ENCODE measurements at places on chromosomes 11 and 22.
A peak's percentile ranks its signal among the peaks of the same experiment; 100 is the strongest.

GRCh38 chr22:39612811-39613548 lies 42.4 kb downstream of the CACNA1I start:
- DNase-seq = no peak

DNA sequence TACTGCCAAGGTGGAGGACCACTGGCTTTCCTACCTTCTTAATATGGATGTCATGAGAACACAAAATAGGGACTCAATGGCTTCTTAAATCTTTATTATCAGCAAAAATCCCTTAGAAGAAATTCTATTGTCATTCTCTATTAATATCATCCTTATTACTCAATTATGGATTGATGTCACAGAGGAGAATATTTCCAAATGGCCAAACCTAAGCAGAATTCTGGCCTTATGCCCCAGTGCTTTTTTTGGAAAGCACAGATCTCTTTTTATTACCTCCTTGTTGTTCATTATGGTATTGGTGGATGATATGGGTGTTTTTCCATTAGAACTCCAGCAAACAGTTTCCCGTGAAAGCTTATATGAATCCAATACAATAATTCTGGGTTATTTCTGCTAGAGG lies 9.9 kb downstream of the CRTAM start:
- no peak for DNase-seq

GRCh38 chr22:19545935-19546207 lies 21.7 kb upstream of the CLDN5 start:
- DNase-seq = no peak

- no peak for DNase-seq
These were observed 36.1 kb downstream of the PDGFD start for GRCh38 chr11:104127828-104128227.

GRCh38 chr11:77413850-77414460 lies 59.9 kb downstream of the PAK1 start:
- DNase-seq = no peak

- DNase-seq = no peak
These were observed 16.6 kb downstream of the PLEKHA7 start for GRCh38 chr11:16997624-16998023.

DNA sequence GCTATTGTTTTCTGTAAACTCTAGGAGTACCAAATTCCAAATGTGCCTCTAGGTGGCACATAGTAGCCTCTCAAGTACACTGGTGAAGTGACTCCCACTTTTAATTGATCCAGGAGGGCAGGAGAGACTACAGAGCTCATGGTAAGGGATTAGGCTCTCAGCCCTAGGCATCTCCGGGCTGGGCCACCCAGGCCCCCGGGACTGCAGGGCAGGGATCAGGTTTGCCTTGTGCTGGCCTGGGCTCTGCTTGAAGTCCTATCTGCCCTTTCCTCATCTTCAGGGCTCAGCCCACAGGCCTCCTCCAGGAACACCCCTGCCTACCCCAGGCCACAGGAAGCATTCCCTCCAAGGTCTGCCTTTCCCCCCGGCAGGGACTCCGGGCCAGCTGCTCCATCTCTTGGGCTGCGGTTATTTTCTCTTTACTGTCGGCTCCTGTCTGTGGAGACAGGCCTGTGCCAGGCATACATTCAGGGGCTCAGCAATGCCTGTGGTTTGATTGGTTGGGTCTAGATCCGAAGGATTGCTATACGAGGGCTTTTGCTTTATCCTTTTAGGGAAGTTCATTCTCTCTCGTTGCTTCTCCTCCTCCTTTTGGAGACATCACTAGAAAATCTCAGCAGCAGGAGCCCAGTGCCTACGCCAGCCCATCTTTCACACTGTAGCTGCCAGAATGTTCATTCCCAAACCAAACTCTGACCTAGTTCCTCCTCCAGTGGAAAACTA lies 32.8 kb downstream of the PARVA start:
- DNase-seq = no peak

DNA sequence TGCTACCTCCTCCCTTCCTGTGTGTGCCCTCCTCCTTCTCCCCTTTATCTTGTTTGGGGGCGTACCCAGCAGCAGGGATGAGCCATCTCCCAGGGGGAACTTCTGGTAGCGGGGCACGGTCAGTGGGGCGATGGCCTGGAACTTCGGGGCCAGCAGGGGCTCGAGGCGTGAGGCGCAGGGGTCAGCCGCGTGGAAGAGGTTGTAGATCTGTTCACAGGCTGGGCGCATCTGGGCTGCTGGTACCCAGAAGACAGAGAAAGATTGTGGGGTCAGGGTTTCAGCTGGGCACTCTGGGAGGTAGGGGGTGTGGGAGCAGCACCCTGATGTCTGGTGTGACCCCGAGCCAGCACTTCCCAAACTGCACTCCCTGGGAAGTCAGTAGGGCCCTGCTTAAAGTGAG lies 9.1 kb downstream of the PITPNM1 start:
- DNase-seq = no peak

- no peak for DNase-seq
These were observed 69.2 kb downstream of the AMOTL1 start for GRCh38 chr11:94837317-94837716.

DNA sequence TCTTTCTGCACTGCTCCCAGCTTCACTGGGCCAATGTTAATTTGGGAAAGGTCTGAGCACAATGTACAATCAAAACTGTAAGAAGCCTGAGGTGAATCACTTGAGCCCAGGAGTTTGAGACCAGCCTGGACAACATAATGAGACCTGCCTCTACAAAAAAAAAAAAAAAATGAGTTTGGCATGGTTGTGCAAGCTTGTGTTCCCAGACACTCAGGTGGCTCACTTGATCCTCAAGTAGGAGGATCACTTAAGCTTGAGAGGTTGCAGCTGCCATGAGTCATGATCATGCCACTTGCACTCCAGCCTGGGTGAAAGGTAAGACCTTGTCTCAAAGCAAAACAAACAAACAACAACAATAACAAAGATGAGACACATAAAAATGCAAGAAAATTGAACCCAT lies 38.6 kb upstream of the SC5D start:
- no peak for DNase-seq

- DNase-seq = no peak
These were observed 200.8 kb upstream of the ZC3H12C start for GRCh38 chr11:109892321-109892794.

DNA sequence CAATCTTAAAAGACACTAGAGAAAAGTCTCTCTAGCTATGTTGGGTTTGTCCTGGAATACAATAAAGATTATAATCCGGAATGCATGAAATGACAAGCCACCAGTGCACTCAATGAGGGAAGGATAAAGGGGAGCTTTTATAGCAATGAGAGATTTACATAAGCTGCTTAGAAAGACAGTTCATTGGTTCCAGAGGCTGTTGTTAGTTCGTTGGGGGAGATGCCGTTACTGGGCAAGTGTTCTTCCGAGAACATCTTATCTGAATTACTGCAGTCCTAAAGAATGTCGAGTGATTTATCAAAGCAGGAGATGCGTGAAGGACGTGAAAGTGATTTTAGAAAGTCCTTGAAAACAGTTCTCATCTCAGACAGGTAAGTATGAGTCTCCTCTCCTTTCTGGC lies 33.6 kb downstream of the SYN3 start:
- DNase-seq = no peak

- DNase-seq = peak; percentile 53
These were observed 2.5 kb upstream of the NPAS4 start for GRCh38 chr11:66418168-66418985.

GRCh38 chr22:26536056-26536761 lies 23.9 kb upstream of the TFIP11 start:
- DNase-seq = no peak

GRCh38 chr11:65444314-65445051 lies 21.9 kb downstream of the NEAT1 start:
- DNase-seq = no peak

GRCh38 chr11:15963266-15963665 lies 393.1 kb downstream of the SOX6 start:
- DNase-seq = no peak

DNA sequence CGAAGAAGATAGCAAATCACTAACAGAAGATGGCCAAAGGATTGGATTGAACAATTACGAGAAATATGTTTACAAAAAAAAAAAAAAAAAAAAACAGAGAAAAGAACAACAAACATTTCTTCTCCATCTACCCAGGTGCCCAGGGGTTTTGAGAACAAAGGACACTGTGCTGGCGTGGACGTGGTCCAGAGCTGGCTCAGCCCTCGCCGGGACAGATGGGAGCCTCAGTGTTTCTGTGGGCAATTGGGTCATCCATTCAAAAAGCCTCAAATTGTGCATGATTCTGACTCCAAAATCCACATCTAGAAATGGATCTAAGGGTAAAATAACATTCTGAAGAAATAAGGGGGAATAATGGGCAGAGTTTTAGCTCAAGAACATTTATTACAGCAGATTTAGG lies 63.1 kb downstream of the DHCR7 start:
- DNase-seq = no peak

- DNase-seq = no peak
These were observed 63.7 kb upstream of the EED start for GRCh38 chr11:86180851-86181250.

GRCh38 chr11:93952082-93952780 lies 68.9 kb upstream of the HEPHL1 start:
- no peak for DNase-seq

GRCh38 chr11:66492161-66492865 lies 12.1 kb downstream of the DPP3 start:
- DNase-seq = no peak

DNA sequence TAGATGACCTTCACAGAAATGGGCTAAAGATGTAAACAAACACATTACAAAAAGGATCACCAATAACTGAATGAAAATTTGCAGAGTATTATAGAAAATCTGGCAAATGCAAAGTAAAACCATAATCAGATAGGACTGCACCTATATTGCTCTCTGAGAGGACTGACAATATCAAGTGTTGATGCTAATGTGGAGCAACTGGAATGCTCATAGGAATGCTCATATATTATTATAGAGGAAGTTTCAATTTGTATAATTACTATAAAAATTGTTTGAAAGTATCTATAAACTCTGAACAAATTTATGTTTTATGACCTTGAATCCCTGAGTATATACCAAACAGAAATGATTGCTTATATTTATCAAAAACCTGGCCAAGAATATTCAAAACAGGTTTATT lies 18.4 kb upstream of the TEAD1 start:
- DNase-seq = no peak

- no peak for DNase-seq
These were observed 34.1 kb downstream of the OTOG start for GRCh38 chr11:17581036-17581731.

GRCh38 chr22:20576445-20576816 lies 69.0 kb downstream of the MED15 start:
- DNase-seq = no peak

DNA sequence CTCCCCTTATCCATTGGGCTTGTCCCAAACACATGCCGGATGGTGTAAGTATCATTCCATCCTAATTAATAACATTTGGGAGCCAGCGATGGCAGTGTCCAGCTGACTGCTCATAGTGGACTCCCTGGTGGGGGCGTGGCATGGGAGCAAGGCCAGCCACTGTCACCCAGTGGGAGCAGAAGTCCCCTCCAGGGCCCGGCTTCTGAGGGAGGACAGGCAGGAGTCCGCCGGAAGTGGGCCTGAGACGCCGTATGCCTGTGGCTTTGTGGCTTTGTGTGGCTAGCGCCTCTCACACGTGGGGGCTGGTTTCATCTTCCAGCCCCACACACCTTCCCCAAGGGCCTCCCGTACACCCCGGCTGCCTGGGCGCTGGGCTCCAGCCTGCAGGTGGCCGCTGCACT lies 124.5 kb downstream of the KCNQ1 start:
- DNase-seq = no peak

- no peak for DNase-seq
These were observed 135.3 kb downstream of the CCDC34 start for GRCh38 chr11:27227736-27228135.

DNA sequence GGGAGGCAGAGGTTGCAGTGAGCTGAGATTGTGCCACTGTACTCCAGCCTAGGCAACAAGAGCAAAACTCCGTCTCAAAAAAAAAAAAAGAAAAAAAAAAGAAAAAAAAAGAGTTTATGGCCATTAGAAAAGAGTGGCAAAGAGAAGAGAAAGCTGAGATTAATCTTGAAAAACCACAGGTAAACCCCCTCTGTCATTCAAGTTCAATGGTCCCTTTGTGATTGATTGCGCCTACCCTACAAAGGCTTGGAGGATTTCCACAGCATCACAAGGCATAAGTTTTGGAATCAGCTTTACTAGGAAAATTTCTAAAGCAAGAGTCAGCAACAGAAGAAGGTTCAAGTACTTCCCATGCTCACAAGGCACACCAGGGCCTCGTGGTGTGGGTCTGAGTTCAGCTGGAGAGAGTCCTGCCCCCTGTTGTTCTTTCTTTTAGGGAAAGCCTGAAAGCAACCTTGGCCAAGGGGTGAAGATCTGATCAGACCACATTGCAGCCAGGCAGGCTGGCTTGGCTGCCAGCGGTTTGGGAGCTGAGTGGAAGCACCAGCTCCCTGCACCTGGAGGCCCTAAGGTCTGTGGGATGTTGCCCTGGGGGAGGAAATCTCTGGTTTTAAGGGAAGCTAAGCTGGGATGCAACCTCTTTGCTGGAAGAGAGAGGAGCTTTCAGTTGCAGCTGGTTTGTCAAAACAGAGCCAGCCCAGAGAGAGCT lies 41.8 kb downstream of the SLN start:
- DNase-seq = no peak

- no peak for DNase-seq
These were observed 4.7 kb downstream of the SCYL1 start for GRCh38 chr11:65529475-65530156.

DNA sequence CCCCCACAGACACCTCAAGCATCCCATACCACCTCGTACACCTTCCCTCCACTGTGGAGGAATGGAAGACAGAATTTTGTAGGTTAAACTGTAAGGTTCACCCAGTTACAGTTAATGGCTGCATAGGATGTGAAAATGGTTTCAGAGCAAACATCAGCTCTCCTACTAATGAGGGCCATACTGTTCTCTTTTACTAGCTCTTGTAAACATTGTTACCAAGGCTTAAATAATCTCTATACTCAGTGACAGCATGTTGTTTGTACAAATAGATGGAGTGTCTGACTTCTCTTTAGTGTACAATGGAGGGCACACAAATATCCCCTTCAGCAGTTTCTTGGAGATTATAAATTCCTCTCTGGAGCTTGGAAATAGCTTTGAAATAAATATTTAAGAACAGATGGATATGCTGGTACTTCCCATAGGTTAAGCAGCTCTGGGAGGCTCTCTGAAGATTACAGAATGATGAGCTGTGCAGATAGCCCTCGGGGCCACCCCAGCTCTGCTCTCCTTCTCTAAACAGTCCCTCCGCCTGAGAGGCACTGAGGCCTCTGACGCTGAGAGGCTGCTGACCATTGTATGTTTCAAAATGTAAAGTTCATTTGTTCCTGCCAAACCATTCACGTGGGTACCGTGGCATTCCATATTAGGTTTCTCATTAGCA lies 25.7 kb downstream of the TTC12 start:
- no peak for DNase-seq

DNA sequence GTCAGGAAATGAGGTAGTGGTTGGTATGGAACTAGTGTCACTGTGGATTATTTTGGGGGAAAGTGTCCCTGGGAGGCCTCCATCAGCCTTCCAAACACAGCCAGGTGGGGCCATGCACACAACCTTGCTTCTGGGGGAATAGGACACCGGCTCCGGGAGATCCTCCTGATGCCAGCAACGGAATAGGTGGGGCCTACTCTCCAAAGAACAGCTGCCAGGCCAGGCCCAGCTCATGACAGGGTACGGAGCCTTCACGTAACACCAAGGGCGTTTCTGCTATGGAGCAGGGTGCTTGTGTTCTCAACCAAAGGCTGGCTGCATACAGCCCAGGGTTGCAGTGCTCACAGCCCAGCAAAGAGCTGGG lies 30.6 kb upstream of the LINC01488 start:
- no peak for DNase-seq

GRCh38 chr11:86765878-86766277 lies 34.5 kb upstream of the PRSS23 start:
- DNase-seq = no peak
